ENCODE measurements at places on chromosomes 7 and 10.

DNA sequence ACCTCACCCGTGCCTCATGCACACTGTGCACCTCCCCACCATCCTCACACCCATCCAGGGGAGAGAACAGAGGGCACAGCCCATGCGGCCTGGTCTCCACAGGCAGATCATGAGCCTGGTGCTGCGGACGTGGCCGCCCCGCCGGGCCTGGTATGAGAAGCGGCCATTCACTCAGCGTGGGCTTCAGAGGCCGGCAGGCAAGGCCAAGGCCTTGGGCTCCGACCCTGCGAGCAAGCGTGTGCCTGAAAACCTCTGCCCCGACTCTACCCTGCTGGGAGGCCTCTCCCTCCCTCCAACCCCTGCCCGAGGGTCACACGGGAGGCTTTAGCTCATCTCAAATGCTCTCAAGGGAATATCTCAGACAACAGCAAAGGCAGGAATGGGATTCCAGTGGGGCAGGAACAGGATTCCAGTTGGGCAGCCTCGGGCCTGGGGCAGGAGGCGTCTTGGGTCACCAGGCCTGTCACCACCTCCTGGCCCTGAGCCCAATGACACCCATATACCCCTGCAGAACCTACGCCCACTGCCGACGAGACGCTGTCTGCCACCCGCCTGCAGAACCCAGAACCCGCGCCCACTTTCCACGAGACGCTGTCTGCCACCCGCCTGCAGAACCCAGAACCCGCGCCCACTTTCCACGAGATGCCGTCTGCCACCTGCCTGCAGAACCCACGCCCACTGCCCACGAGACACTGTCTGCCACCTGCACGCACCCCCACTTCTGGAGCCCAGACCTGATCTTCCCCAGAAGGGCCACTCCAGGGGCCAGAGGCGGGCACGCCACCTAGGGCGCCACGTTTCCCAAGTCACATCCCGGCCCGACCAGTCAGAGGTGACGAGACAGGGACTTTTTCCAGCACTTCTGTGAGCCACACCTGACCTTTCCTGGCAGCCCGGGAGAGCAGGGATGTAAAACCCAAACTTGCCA lies 38.9 kb downstream of the ADAP1 start:
- DNase-seq = no peak

DNA sequence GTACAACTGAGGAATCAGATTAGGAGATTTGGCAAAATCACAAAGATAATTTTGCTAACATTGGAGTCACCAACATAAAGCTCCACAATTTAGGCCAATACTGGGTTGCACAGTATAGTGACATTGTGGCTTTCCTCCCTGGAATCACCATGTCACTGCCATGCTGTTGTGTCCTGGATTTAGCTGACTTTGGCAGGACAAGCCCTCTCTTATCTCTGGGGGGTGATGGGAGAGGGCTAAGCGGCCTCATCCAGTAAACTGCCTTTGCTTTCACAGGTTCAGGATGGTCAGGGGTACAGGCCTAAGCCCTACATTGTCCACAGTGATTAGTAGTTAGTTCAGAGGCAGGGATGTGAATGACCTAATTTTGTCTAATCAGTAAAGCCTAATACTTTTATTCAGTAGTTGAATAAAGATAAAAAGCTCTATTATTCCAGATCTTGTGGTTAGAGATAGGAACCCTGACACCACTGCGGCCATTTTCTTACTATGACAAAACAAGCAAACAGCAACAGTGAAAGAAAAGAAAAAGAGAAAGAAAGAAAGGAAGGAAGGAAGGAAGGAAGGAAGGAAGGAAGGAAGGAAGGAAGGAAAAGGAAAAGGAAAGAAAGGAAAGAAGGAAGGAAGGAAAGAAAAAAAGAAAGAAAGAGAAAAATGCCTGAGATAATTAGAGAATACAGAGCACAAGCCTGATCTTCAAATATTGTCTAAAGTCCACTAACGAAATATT lies 140.1 kb downstream of the ETV1 start:
- DNase-seq = no peak

GRCh38 chr10:120402147-120402766 lies 54.8 kb upstream of the PLPP4 start:
- DNase-seq = no peak

DNA sequence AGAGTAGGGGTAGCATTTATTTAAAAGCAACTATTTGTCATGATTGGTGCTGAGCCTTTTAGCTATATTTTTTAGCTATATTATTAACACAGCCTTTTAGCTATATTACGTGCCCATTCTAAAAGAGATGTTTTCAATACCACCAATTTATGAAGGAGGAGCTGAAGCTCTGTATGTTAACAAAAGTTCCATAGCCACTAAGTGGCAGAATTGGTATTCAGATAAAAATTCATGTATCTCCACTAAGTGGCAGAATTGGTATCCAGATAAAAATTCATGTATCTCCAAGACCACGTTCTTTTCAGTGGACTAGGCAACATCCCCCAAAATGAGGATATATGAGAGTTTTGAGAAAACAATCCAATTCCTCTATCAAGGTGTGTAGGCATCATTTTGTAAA lies 268.6 kb downstream of the HGF start:
- DNase-seq = peak; percentile 50

DNA sequence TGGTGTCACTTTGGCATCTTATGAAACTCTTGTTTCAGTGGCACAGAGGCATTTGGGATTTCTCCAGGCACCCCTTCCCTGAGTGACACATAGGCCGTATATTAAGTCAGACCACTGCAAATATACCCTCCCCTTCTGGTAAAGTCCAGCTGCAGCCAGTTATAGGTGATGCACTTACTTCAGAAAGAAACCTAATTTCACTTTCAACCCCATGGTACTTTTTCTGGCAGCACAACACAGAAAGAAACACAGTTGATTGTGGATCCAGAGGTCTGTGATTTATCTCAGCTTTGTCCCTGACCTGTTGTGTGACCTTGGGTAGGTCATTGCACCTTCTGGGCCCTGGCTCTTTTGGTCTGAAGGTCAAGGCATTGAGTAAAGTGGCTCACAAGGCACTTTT lies 173.2 kb downstream of the BUB3 start:
- no peak for DNase-seq
